T-helper 17 cell (primary cell): ENCODE measurements at places on chromosomes 2 and 18.
A peak's percentile ranks its signal among the peaks of the same experiment; 100 is the strongest.

- peak; percentile 63 for DNase-seq
Measured at GRCh38 chr2:126776692-126777619, 121.0 kb downstream of the GYPC start.

- no peak for DNase-seq
Measured at GRCh38 chr2:191670076-191670475, 7.9 kb upstream of the NABP1 start.

DNA sequence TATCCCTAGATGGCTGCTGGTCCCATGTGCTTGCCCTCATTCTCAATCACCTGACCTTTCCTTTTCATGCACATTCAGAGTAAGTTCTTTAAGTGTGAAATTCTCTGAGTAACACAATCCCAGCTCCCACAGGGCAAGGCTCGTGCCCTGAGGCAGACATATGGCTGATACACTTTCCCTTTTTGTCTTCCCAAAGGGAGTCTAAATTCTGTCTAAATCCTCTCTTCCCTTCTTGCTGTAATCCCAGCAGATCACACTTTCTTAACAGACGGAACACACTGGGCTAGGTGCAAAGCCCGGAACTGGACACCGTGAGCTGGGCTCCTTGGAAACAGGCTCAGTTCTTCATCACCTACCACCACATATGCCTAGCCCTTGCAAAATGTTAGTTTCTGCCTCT is 147.6 kb downstream of the GALNT14 start:
- no peak for DNase-seq

- DNase-seq = no peak
Measured at GRCh38 chr18:64091526-64091925, 57.4 kb downstream of the LINC00305 start.

GRCh38 chr18:48831802-48832201 is 119.0 kb downstream of the SMAD7 start:
- DNase-seq = no peak

DNA sequence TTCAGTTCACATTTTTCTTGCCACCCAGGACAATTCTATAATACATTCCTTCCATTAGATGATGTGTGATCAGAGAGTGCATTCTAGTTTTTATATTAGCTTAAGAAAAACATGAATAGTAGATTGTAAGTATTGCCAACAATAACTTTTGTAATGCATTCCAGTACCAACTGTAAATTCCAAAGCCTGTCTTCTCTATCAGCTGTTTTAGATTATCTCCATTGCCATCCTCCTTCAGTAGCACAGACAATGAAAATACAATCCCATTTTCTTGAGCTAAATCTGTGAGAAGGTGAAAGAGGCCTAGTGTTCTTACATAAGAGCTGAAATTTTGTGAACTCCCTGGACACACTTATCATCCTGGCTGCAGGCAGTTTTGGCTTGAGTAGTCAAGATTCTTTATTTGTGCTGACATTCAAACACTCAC is 103.9 kb downstream of the CCBE1 start:
- no peak for DNase-seq
